ENCODE measurements at places on chromosomes 6 and 20.

GRCh38 chr20:32528905-32529670 is 56.0 kb downstream of the NOL4L start:
- no peak for DNase-seq

GRCh38 chr20:38290829-38291814 is 12.8 kb upstream of the BPI start:
- DNase-seq = peak; percentile 87

DNA sequence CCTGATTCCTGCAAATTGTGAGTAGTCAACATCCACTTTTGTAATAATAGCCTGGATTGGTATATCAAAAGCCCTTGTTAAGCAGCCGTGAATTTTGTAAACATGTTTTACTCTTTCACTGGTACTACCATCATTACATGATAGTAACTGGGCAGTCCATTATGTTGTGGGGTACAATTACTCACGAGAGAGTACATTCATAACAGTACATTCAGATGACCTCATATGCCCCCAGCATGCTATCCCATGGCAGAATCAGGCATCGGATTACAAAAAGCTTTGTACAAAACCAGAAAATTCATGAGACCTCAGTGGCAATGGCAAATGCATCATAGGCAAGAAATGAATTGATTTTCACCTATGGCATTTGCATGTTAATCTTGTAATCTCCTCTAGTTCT is 166.2 kb downstream of the EPM2A start:
- no peak for DNase-seq

DNA sequence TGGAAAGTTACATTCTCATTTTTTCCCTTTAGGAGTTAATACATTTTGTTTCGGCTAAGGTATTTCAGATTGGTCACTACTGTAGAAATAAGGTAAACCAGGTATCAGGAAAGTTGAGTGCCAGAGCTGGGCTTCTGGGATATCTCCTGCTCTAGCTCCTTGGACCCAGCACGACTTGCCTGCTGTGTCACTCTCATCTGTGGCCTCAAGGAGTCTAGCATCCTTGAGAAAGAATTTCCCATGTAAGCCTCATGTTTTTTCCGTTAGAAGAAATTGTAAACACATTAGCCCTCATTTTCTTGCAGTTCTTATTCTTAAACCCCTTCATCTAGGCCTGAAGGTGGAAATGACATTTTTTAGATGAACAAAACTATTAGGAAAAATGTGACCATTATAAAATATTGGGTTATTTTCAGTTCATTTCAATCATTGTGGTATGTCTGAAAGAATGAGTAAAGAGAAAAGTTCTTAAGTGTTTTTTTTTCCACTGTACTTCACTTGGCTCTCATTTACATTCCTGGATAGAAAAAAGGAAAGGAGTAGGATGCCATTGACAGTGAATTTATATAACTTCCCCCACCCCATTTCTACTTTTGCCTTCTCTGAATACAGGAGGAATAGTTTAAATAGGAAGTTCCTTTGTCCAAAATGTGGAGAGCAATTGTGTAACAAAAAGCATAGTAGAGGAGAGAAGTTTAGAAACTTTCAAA is 46.7 kb downstream of the CD2AP start:
- no peak for DNase-seq

DNA sequence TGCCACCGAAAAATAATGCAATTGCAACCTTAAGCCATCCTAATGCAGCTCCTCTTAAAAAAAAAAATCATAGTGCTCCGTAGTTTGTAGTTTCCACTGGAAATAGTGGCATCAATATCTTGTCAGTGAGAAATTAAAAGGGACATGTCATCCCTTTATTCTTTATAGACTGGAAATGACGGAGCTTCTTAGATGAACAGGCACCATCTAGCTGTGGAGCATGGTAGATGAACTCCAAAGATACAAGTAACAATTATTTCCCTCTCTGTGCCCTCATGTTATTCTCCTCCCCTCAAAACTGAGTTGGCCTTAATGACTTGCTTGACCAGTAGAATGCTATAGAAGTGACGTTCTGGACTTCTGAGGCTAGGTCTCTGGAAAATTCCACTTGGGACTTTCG is 268.1 kb upstream of the SPTLC3 start:
- DNase-seq = no peak

DNA sequence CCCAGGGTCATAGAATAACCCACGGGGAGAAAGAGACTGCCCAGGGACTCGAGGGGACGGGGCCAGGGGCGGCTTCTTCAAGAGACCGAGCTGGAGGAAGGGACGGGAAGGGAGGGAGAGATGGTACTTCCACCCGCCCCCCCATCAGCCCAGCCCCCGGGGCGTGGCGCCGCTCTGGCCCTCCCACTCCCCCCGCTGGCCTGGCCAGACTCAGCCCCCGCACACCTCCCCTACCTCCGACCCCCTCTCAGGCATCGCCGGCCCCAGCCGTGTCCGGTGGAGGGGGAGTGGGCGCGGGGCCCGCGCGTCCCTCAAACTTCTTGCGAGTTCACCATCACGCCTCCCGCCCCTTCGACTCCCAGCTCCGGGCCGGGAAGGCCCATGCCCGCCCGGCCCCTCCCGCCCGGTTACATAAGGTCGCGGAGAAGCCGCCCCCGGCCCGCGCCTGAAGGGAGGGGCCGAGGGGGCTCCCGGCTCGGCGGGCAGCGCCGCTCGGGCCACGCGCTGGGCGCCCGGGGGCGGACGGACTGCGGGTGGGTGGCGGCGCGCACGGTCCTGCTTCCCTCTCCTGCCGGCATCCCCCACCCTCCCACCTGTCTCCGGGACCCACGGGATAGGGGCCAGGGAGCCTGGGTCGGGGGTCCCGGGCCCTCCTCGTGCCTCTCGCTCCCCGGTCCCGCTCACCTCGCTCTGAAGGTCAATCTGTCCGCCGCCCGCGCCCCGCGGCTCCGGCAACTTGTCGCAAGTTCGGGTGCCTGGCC is 562 bp downstream of the TFEB start:
- peak; percentile 95 for DNase-seq

DNA sequence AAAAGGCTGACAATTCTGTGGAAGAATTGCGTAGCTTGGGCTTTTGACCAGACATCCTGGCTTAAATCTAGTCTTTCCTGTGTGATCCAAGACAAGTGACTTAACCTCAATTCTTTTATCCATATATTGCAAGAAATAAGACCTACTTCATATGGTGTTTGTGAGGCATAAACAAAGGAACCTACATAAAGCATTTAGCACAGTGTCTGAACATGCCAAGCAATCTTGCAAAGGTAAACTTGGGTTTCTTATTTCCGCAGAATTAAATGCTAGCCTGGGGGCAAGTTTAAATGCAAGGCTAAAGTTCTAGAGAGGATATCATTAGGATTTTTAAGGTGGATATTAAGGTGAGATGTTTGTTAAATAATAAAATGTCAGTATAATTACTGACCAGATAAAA is 47.9 kb downstream of the HDDC2 start:
- no peak for DNase-seq

DNA sequence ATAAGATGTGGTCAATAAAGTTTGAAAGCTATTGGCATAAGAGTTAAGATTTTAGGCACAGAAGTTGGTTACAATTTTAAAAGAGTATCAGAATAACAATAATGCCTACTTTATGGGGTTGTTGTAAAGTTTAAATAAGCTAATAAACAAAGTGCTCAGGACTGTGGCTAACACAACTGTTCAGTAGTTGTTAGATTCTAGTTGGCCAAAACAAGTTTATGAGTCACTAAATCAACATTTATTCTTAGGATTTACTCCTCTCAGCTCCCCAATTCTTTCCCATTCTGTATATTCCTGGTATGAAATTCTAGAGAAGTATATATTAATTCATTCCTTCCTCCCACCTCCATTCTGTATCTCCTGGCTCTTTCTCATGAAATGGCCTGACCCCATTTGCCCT is 14.5 kb downstream of the RMND1 start:
- no peak for DNase-seq

GRCh38 chr6:138465007-138465645 is 34.2 kb downstream of the NHSL1 start:
- no peak for DNase-seq

- no peak for DNase-seq
Measured at GRCh38 chr6:146408583-146408982, 135.1 kb upstream of the RAB32 start.

- no peak for DNase-seq
Measured at GRCh38 chr6:119541132-119541905, 191.8 kb upstream of the MAN1A1 start.
